ENCODE measurements at places on chromosomes 12 and 14.
A peak's percentile ranks its signal among the peaks of the same experiment; 100 is the strongest.

- DNase-seq = peak; percentile 36
These were observed 13.1 kb downstream of the KRT5 start for GRCh38 chr12:52506858-52507715.

DNA sequence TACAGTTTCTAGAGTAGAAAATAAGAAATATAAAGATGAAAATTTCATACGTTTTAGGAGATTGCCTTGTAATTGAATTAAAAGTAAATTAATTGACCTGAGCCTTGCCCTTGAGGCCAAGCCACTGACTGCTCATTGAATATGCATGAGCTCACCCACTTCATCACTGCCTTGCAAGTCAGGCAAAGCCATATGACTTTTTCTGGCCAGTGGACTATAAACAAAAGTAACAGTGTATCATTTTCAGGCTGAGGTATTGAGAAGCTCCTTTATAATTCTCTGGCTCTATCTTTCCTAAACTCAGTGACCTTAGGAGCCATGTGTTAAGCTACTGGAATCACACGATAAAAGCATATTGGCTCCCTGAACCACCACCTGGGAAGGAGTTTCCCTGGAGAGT, 369.3 kb downstream of the NUAK1 start:
- DNase-seq = no peak

DNA sequence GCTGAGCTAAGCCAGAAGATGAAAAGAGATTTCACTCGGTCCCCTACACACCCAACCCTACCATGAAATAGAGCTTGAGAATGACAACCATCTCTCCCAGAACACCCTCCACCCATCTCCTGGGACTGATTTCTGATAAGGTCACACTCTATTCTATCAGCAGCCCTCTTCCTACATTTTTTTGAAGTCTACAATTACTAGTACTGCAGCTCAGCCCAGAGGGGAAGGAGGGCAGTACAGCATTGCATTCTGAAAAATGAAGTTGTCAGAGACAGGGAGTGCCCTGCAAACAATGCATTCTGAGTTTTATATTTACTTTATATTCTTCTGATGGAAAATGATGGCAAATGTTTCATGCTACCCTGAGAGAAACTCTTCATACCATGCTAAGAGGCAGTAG, 318.5 kb downstream of the BCAT1 start:
- no peak for DNase-seq

- DNase-seq = no peak
These were observed 119.2 kb upstream of the SCAF11 start for GRCh38 chr12:46109343-46110222.

DNA sequence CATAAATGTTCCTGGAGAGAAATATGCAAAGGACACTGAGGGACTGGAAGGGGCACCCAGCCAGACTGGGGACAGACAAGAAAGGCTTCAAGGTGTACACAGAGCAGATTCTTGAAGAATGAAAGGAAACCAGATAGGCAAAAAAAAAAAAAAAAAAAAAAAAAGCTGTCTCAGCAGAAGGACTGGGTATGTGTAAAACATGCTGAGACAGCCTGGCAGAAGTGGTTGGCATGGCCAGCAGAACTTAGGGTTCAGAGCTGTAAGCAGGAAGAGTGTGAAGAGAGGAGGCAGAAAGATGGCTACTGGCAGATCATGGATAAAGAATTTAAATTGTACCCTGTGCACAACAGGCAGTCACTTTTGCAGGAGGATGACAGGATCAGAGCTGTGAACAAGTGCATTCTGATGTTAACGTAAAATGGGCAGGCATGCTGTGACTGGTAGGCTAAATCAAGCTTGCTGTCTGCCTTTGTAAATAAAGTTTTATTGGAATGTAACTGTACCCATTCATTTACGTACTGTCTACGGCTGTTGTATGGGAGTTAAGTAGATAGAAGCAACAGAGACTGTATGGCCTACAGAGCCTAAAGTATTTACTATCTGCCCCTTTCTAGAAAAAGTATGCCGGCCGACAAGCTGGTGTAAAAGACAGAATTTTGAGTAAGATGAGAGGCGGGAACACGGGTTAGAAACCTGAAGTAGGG, 42.2 kb downstream of the UBR7 start:
- DNase-seq = no peak

Data from hematopoietic multipotent progenitor cell treated with erythropoietin and hydrocortisone succinate and interleukin-3 and kit ligand, for 8 days (in vitro differentiated cells).